ENCODE measurements at places on chromosomes 4 and X.

DNA sequence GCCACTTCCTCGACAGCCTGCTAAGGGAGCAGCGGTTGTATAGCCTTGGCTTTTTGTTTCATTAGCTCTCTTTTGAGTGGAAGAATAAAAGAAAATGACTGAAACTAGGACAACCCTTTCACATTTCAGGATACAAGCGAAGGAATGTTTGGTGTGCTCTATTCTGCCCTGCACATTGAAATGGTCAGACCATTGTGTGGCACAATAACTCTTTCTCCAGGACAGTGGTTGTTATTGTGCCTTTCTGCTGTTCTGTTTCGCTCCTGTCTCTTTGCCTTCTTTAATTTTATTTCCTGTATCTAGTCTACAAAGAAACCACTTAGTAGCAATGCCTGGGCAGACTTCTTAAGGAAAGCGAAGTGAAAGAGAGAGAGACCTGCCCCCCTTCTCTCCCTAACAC, 473.7 kb downstream of the GBA3 start:
- DNase-seq: no peak

GRCh38 chr4:2913168-2913567, 50.0 kb downstream of the NOP14 start:
- DNase-seq: peak; percentile 62

GRCh38 chrX:133514486-133514885, 99.2 kb upstream of the GPC4 start:
- no peak for DNase-seq

DNA sequence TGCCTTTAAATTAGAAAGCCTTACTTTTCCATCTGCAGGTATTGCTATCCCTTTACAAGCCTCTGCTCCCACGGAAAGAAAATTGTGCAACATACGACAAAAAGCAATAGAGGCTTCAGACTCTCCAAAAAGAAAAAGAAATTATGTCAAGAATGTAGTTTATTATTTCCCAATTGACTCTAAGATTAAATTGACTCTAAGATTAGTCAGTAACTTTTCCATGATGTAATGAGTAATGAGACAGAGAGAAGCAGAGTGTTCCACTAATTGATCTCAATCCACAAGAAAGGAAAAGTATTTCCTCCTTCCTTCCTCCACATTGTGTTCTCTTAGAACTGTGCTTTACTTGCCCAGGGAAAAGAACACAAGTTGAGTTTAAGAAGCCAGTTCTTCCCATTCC, 345.7 kb upstream of the HS3ST1 start:
- no peak for DNase-seq

All from mesenteric fat pad (tissue), 1 donor.